GM12864 (cell line): ENCODE measurements at places on chromosomes 7 and 10.
A peak's percentile ranks its signal among the peaks of the same experiment; 100 is the strongest.

- peak; percentile 43 for DNase-seq
Measured at GRCh38 chr7:1175967-1176851, 16.2 kb upstream of the ZFAND2A start.

DNA sequence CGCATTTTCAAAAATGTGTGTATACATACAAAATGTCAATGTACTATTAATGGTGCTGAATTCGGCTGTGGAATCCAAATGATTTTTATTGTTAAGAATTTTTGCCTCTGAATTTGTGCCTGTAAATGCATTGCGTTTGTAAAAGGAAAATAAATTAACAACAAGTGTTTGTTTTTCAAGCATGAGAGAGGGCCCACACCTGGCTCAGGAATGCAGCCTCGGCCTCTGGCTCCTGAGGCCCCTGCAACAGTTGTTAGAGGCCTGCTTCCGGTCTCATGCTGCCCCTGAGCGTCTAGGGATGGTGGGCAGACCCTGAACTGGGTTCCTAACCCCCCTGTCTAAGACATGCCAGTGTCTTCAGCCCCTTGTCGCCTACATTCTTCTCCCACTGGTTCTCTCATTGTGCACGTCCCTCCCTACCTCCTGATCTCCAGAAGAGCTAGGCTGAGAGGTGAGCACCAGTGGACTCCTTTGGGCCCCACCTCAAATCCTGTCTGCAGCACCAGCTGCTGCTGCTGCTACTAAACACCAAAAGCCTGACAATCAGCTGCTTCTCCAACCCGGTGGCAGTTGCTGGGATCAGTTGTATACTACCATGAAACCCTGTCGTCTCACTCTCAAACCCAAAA lies 1.9 kb upstream of the BTBD16 start:
- DNase-seq = no peak

DNA sequence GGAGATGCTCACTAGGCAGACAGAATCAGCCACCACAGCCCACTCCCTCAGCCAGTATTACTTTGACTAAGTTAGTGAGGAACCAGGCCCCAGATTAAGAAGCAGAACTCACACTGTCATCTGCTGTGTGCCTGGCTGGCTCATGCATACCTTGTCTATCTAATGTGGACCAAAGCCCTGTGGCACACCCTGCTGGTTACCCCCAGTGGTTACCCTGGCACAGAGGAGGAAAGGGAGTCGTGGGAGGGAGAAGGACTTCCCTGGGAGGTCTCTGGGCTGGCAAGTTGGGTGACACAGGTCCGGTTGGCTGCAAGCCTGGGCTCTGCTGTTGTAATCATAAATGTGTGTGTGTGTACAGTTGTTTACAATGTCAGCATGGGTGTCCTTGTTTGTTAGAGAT lies 7.5 kb upstream of the SH2D4B start:
- DNase-seq = no peak

DNA sequence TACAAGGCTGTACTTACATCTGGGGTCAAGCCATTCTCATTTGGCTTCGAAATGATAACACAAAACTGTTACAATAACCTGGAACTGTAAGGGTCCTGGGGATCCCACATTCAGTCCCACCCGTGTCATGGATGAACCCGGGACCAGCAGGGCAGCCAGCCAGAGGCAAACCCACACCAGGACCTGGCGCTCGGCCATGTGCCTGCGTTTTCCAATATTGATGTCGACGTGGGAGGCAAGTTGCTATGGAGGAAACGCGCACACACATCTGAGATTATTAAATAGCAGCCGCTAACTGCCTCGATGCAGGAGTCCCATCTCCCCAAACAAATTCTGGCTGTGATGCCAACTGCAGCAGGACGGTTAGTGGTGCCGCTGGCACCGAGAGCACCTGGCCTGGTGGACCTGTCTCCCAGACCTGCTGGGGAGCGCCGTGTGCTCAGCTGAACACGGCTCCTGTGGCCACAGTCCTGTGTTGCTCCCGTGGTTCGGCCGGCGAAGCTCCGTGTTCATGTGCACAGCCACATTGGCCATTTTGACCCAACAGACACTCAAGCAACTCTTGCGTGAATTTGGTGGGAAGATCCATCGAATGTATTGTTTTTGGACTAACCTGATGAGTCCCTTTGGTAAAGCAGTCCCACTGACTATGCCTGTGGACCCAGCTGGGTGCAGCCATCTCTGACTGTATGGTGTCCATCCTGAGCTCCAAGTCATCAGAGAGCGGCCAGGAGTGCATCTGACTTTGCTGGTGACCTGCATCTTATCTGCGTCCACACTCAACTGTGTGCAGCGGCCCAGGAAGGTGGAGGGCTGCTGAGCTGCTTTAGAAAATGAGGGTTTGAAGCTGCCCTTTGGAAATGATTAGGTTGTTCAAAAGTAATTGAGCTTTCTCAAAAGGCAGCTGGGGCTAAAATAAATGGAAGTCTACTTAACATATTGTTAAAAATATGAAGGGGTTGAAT lies 398.2 kb downstream of the DNAJB6 start:
- no peak for DNase-seq

DNA sequence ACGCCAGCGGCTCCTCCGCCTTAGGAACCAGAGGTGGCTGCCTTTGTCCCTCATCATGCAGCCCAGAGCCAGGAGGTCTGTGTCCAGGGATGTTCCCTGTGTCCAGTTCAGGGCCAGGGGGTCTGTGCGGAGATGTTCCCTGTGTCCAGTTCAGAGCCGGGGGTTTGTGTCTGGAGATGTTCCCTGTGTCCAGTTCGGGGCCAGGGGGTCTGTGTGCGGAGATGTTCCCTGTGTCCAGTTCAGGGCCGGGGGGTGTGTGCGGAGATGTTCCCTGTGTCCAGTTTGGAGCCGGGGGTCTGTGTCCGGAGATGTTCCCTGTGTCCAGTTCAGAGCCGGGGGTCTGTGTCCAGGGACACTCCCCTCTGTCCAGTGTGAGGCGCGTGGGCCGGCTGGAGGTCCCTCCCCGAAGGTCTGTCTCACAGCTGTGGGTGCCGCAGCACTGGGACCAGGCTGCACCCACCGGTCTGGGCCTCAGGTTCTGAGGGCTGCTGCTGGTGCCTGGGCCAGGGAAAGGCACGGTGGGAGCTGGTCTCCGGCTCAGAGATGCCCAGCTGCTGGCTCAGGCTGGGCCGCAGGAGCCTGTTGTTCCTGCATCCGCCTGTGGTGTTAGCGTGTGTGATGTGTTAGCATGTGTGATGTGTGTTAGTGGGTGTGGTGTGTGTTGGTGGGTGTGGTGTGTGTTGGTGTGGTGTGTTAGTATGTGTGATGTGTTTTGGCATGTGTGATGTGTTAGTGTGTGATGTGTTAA lies 67.9 kb upstream of the CFAP46 start:
- DNase-seq = no peak

- DNase-seq = no peak
Measured at GRCh38 chr7:34425631-34426384, 232.2 kb upstream of the NPSR1 start.

DNA sequence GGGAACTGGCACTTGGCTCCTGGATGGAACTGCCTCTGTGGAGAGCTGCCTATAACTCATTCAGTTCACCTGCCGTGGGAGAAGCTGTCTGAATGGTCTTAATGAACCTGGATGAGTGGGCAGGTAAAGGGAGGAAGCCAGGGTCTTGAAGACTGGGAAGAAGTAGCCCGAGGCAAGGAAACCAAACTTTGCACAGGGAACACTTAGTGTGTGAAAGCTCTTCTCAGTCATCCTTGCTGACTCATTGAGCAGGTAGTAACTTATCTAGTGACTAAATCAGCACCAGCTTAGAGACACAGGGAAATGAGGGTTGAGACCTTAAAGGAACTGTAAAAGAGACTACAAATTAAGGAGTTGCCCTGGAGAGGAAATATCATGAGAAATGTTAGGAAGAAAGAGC lies 9.9 kb downstream of the LRRC4 start:
- no peak for DNase-seq

- no peak for DNase-seq
Measured at GRCh38 chr7:17907014-17907413, 33.3 kb downstream of the SNX13 start.

GRCh38 chr10:34758447-34758996 lies 56.6 kb downstream of the PARD3 start:
- DNase-seq = no peak

GRCh38 chr7:121591926-121592325 lies 195.8 kb upstream of the FAM3C start:
- DNase-seq = no peak

GRCh38 chr7:50308532-50309385 lies 4.2 kb downstream of the IKZF1 start:
- no peak for DNase-seq

GRCh38 chr7:101165958-101166647 lies 734 bp upstream of the VGF start:
- no peak for DNase-seq

DNA sequence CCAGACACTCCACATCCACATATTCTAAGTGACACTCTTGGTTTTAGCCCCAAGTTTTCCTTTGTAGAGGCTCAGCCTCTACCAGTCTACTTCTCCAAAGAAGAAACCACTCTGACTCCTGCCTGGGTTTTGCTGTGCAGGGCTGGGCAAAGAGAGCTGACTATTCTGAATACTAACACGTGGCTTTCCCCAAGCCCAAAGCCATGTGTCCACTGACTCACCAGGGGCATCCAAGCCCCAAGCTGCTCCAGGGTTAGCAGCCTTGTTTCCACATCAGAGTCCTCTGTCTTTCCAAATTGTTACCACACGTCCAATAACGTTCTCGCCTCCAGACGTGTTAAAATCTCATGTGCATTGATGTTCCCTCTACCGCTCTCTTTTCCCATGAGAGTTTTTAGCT lies 8.7 kb downstream of the GALNTL5 start:
- DNase-seq = no peak

GRCh38 chr10:73950155-73950948 lies 39.4 kb downstream of the PLAU start:
- no peak for DNase-seq

- DNase-seq = no peak
Measured at GRCh38 chr7:127383123-127383835, 9.2 kb downstream of the ZNF800 start.
